ENCODE measurements at places on chromosomes 1 and 21.

GRCh38 chr1:175208773-175209492, 16.4 kb upstream of the KIAA0040 start:
- DNase-seq = peak; percentile 4

DNA sequence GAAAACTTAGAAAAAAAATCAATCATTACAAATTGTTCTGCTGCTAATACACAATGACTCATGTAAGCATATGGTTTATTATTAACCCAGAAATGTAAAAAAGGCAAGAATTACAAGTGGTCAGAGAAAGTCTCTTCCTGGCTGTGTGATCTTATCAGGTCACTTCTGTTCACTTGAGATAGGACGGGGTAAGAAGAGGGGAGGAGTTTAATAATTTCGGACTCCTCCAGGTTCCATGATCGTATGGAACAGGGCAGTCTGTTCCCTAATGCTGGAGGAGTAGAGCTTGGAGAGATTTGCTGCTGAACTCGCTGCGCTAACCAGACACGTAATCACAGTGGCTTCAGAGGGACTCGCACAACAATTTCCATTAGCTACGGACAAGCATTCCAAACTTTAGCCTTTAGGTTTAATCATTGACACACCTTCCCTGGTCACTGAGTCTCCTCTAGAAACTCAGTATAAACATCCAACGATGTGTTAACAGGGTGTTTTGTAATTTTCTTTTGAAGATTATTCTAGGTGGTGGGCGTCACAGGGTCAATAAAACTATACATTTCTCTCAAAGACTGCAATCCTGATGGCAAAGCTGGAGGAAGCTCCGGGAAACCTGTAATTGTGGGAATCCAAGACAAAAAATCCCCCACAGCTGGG, 1.3 kb downstream of the CRYZ start:
- no peak for DNase-seq

GRCh38 chr1:245797592-245798348, 643.0 kb downstream of the KIF26B start:
- no peak for DNase-seq

GRCh38 chr1:168917796-168918195, 188.7 kb upstream of the ATP1B1 start:
- DNase-seq = no peak

- no peak for DNase-seq
Observed at GRCh38 chr1:11373029-11373894, 100.3 kb downstream of the UBIAD1 start.

Data from NCI-H1092 treated with DMSO at 0.1 percent for 48 hours (cell line).